ENCODE measurements at places on chromosomes 5 and 9. TPM values are rescaled to one million over a fixed set of nuclear protein-coding genes. Genes with fewer than 3 reads are reported as not detected.

GRCh38 chr9:76580188-76580587, 121.2 kb downstream of the GCNT1 start:
- no peak for DNase-seq

DNA sequence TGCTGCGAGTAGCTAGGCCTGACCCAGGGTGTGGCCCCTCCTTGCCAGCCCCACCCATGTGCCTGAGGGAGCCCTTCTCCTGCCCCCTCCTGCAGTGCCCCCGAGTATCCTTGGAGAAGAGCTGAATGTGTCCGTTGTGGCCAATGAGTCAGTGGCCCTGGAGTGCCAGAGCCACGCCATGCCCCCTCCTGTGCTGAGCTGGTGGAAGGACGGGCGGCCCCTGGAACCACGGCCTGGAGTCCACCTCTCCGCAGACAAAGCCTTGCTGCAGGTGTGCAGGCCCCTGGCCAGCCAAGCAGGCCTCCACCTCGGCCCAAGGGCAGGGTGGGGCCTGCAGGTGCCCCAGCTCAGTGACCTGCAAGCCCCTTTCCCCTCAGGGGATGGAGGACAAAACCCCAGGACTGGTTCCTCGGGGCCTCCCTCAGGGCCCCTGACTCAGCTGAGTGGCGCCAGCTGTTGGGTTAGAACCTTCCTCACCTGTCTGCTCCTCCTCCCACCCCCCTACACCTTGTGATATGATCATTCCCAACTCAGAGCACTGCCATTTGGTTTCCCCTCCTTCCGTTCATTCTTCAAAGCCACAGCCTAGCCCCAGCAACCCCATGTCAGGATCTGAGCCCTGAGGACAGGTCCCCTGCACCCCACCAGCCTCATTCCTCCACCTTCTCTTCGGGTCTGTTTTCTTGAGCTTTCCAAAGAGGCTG, 80.0 kb upstream of the ASS1 start:
- no peak for DNase-seq

- peak; percentile 64 for DNase-seq
Observed at GRCh38 chr5:55232271-55232984, 980 bp downstream of the CCNO start.

DNA sequence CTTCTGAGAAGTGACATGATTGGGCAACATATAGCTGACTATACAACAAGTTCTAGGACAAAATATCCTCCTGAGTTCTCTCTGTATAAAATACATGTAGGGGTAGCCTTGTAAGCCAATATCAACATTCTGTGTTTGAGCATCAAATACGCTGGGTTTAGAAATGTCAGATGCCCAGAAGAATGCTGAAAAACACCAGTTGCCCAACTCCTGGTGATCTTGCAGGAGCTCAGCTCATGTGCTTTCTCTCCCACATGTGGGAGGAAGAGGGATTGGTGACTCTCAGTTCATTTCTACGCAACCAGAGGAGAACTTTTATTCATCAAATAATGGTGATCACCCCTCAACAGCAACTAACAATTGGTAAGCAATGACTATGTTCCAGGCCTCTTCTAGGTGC, 810.9 kb upstream of the ACO1 start:
- DNase-seq: no peak

DNA sequence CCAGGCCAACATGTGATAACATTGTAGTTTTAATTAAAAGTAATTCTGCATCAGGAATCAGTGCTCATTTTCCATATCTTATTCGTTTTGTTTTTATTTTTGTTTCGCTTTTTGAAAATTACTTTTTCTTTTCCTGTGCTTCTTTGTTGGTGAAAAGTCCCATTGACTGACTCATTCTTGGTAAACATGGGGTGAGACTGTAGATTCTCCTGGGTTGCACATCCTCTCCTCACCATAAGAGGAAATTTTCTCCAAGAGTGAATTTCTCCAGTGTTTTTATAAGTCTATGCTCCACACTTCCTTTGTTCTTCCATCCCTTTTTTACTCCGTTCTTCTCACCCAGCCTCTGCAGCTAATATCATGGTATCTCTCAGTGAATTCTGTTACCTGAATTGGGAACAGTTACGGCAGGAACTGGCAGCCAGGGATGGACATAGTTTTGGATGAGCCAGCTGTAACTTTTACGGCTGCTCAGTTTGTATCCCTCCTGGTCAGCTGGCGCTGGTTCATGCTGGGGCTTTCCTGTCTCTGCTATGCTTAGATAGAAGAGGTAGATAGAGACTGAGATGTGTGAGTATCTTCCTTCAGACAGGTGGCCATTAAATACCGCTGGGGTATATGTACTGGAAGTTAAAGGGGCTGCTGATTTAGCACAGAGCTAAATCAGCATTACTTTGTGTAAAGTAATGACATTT, 80.0 kb downstream of the MAN2A1 start:
- DNase-seq: no peak

GRCh38 chr5:73858054-73858453, 232.1 kb downstream of the ARHGEF28 start:
- DNase-seq: no peak

DNA sequence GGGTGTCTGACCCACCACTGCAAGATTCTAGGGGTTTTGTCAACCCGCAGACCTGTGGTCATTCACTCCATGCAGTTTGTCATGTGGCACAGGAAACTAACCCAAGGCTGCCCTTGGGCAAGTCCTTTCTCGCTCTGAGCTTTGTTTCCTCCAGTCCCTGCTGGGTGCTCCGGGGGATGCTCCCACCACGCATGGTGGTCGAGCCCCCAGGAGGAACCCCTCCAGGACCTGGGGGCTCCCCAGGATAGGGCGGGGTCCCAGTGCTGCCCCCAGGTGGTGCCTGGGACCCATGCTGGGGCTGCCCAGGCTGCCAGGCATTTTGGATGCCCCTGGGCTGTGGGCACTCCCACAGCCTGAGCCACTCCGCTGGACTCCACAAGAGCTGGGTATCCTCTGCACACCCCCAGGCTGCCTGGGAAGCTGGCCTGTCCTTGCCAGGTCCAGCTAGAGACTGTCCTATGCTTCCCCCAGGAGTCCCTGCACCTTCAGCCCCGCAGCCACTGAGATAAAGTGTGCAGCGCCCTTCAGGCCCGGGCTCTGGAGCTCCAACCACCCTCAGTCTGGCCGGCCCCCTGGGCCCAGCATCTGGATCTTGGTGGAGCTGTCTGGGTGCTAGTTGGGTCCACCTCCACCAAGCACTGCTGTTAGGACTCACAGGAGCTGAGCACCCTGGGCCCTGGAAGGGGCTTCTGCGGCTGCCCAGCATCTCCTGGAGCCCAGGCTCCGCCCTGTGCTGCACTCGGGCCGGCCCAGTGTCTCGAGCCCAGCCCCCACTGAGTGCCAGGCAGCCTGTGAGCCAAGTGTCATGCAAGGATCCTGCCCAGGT, 104.3 kb downstream of the PHF2 start:
- no peak for DNase-seq

DNA sequence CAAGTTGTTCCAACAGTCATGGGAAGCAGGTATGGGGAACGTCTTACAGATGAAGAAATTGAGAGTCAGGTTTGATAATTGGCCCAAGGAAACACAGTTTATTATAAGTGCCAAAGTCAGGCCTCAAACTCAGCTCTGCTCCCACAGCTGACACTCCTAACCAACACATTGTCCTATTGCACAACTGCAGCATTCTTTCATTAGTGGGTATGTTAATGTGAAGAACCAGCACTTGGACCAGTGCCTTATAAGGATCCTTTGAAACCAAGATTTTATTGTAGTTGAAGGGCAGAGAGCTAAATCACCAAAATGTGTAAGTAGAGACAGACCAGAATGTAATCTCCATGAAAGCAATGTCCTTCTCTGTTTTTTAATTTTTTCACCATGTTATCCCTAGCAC, 56.1 kb downstream of the GRIA1 start:
- no peak for DNase-seq

DNA sequence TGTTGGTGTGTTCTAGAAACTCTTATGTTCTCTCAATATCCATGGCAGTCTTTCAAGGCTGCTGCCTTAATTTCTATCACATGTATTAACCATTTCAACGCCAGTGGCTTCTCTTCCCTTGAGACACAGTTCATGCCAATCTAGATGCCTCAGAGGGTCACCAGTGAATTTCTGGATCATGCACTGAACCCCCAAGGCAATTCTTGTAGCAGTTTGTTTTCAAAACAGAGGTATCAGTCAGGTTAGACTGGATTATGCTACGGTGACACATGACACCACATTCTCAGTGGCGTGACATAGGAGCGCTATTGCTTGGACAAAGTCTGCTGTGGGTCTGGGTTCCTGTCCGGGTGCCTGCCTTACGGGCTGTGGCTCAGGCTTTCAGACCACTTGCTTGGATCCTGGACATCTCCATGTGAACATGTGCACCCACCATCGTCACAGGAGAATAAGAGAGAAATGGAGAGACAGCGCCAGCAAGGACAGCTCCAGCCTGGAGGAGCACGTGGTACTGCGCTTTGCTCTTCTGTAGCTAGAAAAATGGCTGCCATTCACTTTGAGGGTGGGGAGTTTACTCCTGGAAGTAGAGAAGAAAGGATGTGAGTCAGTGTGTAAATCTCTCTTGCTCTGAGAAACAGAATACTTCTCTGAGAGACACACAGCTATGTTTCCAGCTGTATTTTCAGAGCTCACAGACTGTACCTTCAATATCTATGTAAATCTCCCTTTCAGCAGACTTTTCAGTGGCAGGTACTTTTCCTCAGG, 329.3 kb upstream of the ADCY2 start:
- DNase-seq: no peak

DNA sequence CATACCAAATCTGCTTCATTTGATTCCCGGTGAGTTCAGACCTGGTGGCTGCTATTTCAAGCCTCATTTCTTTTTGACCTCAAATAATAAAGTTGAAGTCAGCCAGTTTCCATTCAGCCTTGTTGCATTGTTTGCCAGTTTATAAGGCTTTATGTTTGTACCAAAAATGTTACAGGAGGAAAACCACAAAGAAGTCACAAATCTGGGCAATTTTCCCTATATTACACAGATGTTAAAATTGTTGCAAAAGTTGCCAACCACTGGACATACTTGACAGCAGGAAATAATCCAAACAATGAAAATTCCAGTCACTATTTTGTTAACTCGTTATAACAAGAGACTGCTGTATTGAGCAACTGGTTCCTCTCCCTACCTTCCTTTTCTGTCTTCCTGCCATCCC, 1325.0 kb upstream of the DMAC1 start:
- DNase-seq: no peak

DNA sequence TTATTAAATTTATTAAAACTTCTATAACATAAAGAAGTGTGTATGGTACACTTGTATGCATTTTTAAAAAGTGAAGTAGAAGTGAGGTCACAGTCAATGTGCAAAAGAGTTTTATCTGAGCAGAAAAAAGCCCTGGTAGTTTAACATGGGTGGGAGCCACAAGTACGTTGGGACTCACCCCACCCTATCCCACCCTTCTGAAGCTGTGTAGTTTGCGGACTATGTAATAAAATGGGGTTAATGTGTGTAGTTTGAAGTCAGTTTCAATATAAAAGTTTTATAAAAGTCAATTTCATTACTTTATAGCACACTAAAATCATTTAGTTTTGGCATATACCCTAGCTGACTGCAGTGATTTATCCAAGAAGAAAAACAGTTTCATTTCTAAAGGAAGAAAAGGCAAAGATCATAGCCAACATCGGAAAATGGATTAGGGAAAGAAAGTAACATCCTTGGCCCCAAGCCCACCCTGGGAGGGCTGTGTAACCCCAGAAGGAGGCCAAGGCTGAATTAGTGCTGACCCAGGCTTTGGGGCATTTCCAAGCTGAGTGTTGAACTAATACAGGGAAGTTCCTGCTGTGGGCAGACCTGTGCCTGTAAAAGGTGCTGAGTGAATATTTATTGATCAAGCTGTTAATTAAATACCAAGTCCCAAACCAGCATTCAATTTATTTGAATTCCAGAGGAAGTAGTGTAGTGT, 398.6 kb upstream of the ADAMTSL1 start:
- DNase-seq: no peak

GRCh38 chr5:61004448-61004847, 59.4 kb downstream of the NDUFAF2 start:
- no peak for DNase-seq

DNA sequence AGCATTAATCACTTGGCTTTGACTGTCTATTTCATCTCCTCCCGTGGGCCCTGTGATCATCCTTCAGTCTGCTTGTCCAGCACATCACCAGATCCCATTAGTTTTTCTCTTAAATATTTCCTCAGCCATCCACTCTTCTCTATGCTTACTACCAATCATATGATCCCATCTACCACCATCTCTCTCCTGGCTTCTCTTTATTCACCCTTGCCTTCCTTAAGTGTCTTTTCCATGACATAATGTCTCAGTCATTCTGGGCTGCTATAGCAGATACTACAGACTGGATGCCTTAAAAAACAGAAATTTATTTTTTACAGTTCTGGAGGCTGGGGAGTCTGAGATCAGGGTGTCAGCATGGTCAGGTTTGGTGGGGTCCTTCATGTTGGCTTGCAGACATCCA, 208.4 kb upstream of the PPP1R2B start:
- DNase-seq: no peak

Gene CATSPER3
- 0.31 TPM for polyA plus RNA-seq

Gene ROPN1L
- polyA plus RNA-seq: 0.19 TPM

Gene PHPT1
- 253 TPM for polyA plus RNA-seq

Gene ZNF618
- 2.8 TPM for polyA plus RNA-seq

Measured in foreskin keratinocyte (primary cell).